ENCODE measurements at places on chromosomes 5 and 9. TPM values are rescaled to one million over a fixed set of nuclear protein-coding genes. Genes with fewer than 3 reads are reported as not detected.

TOR1B gene
- polyA plus RNA-seq, result 19.4 TPM

FBLL1 gene
- 0.66 TPM for polyA plus RNA-seq

SV2C gene
- 0.31 TPM for polyA plus RNA-seq

KIF24 gene
- 6.6 TPM for polyA plus RNA-seq

EPB41L4B gene
- 15.7 TPM for polyA plus RNA-seq

SLC35A4 gene
- polyA plus RNA-seq, result 78.0 TPM

CD274 gene
- 0.80 TPM for polyA plus RNA-seq

ADAMTS6 gene
- polyA plus RNA-seq, result 3.2 TPM

TIMD4 gene
- 0.98 TPM for polyA plus RNA-seq

PTRH1 gene
- 13.0 TPM for polyA plus RNA-seq

THBS4 gene
- polyA plus RNA-seq, result 18.6 TPM

IL33 gene
- 7.6 TPM for polyA plus RNA-seq

ZBTB26 gene
- 22.6 TPM for polyA plus RNA-seq

SPATA31E1 gene
- not detected for polyA plus RNA-seq

MTRR gene
- polyA plus RNA-seq, result 55.5 TPM

WNT8A gene
- 0.19 TPM for polyA plus RNA-seq

PRDM9 gene
- not detected for polyA plus RNA-seq

ARL10 gene
- polyA plus RNA-seq, result 15.9 TPM

ADRA1B gene
- polyA plus RNA-seq, result 3.2 TPM

VCAN gene
- polyA plus RNA-seq, result 404 TPM

SHISAL2B gene
- polyA plus RNA-seq, result not detected

BARHL1 gene
- polyA plus RNA-seq, result not detected

TEX48 gene
- not detected for polyA plus RNA-seq

DNAI1 gene
- polyA plus RNA-seq, result 2.1 TPM

HMMR gene
- 18.3 TPM for polyA plus RNA-seq

FBN2 gene
- polyA plus RNA-seq, result 68.8 TPM

CNTRL gene
- 36.5 TPM for polyA plus RNA-seq

DHX29 gene
- 39.2 TPM for polyA plus RNA-seq

PCDHGA4 gene
- 2.0 TPM for polyA plus RNA-seq

CTSV gene
- 29.8 TPM for polyA plus RNA-seq

SPINK1 gene
- polyA plus RNA-seq, result 37.7 TPM

CENPK gene
- polyA plus RNA-seq, result 30.3 TPM

Data from renal cortex interstitium (tissue), 15 donors.